HFFc6 (cell line): ENCODE measurements at places on chromosomes 6 and 20.
A peak's percentile ranks its signal among the peaks of the same experiment; 100 is the strongest.

DNA sequence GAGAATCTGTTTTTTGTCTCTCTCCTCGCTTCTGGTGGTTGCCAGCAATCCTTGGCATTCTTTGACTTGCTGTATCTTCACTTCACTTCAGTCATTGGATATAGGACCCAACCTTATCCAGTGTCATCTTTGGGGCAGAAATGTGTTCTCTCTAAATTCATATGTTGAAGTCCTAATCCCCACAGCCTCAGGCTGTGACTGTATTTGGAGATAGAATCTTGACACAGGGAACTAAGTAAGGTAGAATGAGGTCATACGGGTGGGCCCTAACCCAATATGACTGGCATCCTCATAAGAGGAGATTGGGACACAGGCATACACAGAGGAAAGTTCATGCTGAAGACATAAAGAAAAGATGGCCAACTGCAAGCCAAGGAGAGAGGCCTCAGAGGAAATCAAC lies 51.9 kb upstream of the TPD52L1 start:
- no peak for DNase-seq

GRCh38 chr6:24718449-24719124 lies 367 bp downstream of the C6orf62 start:
- DNase-seq = no peak

GRCh38 chr6:81693266-81693665 lies 59.2 kb downstream of the TENT5A start:
- no peak for DNase-seq

DNA sequence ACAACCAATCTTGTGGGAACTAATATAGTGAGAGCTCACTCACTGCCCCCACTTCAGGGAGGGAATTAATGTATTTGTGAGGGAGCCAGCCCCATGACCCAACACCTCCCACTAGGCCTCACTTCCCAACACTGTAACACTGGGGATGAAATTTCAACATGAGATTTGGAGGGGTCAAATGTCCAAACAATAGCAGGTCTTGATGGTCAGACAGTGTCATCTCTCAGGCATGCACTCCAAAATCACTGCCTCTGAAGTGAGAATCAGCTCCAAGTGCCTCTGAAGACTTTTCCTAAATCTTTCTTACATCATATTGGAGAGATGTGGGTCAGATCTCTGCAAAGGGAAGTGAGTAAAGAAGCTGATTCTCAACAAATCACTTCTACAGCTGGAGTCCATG lies 13.8 kb upstream of the SAYSD1 start:
- DNase-seq = no peak

- DNase-seq = peak; percentile 84
Measured at GRCh38 chr6:131159578-131159977, 24.3 kb downstream of the AKAP7 start.

DNA sequence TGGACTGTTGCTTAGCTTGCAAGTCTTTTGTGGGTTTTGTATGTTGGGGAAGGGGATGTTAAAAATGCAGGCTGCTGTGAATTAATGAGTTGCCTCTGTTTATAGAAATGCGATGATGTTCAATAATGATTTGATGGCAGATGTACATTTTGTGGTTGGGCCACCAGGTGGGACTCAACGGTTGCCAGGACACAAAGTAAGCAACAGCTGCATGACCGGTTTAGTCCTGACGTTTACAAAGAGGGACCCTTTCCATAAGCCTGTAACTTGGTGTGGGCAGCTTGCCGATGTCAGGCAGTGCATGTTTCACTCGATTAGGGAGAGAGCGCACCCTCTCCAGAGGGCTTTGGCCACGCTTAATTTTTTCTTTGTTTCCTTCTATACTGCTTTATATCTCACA lies 1.3 kb downstream of the BTBD3 start:
- no peak for DNase-seq

- DNase-seq = peak; percentile 59
Measured at GRCh38 chr20:8095648-8096572, 36.2 kb upstream of the PLCB1 start.

GRCh38 chr6:119966484-119966883 lies 616.9 kb upstream of the MAN1A1 start:
- no peak for DNase-seq

DNA sequence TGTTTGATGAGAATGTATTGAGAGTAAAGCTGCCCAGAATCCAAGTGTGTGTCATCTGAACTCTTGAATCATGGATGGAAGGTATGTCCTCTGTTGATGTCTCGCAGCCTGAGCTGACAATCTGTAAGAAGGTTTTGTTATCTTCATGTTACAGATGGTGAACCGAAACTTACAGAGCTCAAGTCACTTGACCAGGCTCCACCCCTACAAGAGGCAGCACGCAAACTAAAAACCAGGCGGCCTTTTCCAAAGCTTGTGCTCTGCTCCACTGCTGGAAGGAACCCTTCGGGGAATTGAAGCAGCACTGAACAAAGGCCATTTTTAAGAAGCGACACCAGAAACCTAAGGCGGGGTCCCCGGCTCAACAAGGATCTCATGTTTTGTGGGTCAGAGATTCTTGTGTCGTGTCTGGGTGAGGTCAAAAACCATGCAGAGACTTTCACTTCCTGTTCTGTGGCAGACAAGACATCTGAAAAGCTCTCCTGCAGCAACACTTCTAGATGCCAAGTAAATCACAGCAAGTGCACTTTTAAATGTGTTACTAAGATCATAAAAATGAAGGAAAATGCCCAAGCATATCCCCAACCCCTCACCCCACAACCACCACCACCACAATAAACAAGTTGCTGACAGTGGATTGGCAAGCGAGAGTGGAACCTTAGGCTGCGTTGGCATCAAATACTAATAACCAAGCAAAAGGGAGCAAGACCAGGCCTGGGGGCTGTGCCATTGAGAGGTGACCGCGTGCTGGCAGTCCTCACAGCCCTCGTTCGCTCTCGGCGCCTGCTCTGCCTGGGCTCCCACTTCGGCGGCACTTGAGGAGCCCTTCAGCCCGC lies 27.3 kb downstream of the NQO2 start:
- no peak for DNase-seq

GRCh38 chr20:17936286-17936760 lies 32.3 kb downstream of the SNX5 start:
- no peak for DNase-seq

DNA sequence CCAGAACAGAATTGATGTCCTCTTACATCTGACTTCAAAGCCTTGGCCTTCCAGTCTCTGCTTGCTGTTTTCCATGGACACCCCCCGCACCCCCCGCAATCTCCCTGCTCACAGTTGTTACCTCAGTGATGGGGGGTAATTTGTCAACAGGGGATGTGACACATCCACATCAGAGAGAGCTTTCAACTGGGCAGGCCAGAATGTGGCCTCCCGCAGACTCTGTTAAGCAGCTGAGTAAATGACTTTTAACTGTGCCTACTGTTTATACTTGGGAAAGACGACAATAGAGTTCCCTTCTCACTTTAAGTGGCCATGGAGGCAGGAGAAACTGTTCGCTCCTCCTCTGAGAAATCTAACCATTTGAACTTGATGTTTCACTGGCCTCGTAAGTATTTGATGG lies 51.0 kb downstream of the TXNDC5 start:
- DNase-seq = no peak

- DNase-seq = no peak
Measured at GRCh38 chr6:22442826-22443225, 126.5 kb upstream of the HDGFL1 start.

- no peak for DNase-seq
Measured at GRCh38 chr6:70073637-70074036, 207.3 kb downstream of the COL19A1 start.

- DNase-seq = peak; percentile 10
Measured at GRCh38 chr6:75850026-75850833, 101.2 kb downstream of the MYO6 start.

GRCh38 chr6:139490482-139490881 lies 116.0 kb upstream of the CITED2 start:
- DNase-seq = no peak

DNA sequence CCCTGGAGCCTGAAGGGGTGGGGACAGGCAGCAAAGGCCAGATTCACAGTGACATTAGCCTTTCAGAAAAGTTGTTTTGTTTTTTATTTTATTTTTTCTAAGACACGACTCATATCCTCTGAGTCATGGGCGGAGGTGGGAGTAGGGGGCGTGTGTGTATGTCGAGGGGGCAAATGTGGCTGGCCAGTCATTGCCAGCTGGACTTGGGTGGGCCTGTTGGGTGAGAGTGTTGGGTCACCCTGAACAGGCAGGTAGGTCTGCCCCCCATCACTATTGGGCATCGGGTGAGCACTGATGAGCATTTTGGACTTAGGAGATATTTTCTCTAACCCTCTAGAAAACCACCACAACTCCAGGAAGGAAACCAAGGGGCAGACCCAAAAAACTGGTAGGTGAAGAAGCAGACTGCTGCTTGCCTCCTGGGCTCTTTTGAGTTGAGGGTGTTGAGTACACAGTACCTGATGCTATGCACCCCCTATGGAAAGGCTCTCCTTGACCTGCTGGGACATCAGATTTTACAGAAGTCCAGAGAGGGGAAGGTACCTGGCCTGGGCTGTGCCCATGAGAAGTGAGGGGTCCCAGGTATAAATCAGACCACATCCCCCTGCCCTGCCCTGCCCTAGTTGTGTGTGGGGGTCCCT lies 5.6 kb downstream of the SMIM29 start:
- no peak for DNase-seq

- DNase-seq = no peak
Measured at GRCh38 chr6:111810294-111811131, 62.7 kb downstream of the FYN start.

DNA sequence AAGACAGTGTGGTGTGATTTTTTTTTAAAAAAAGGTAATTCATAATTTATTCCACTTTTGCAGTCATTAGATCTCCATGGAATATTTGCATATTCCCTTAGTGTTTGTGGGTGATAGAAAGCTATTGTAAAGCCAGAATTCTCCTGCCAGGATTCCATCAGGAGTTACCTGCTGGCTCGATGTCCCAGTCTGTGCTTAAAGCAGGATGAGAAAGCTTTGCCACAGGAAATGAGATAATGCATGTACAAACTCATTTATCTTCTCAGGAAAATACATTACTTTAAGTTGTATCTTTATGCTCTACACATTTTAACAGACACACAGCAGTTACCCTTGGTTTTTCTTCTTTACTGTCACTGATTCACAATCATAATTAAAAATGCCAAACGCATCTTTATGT lies 553.0 kb downstream of the CD109 start:
- DNase-seq = no peak

- DNase-seq = no peak
Measured at GRCh38 chr20:11497545-11497944, 420.1 kb upstream of the BTBD3 start.

- no peak for DNase-seq
Measured at GRCh38 chr6:81105998-81106397, 646.5 kb downstream of the TENT5A start.

DNA sequence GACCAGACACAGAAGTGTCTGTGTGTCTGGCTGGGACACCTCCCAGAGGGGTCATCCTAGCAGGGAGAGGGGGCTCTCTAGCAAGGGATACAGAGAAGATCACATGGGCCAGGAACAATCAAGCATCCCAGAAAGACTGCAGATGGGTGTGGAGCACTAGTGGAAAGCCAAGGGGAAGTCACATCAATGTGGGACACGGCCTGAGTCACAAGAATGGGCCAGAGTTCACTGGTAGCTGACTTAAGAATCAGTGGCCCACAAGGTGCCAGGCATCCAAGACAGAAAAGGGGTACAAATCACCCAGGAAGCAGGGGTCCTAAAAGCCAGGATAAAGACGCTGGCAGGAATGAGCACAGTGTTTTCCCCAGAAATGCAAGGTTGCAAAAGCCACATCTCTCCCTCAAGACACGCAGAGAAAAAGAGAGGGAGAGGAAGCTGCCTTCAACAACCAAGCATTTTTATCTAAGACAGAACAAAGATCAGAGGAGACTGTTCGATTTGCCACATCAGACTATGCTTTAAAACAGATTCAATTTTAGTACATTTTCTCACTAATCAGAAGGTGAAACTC lies 113.6 kb upstream of the DST start:
- DNase-seq = no peak

DNA sequence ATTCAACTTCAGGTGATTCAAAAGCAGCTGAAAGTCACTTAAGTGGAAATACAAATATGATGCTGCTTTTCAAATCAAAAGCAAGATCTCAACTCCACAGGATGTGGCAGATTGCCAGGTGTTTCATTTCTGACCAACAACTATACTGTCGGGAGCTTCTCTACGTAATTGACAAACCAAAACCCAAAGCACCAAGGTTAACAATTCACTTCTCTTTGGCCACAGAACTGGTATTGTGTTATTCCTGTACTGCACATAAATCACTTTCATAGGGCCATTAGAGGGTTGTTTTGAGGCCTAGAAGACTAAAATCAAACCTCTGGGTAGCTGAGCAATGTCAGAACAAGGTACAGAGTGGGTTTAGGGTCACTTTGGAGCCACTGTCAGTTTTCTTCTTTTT lies 169.7 kb downstream of the HAO1 start:
- DNase-seq = no peak

- no peak for DNase-seq
Measured at GRCh38 chr6:30568245-30568644, 3.0 kb upstream of the ABCF1 start.

- peak; percentile 95 for DNase-seq
Measured at GRCh38 chr6:135722679-135723078, 128.8 kb upstream of the PDE7B start.

DNA sequence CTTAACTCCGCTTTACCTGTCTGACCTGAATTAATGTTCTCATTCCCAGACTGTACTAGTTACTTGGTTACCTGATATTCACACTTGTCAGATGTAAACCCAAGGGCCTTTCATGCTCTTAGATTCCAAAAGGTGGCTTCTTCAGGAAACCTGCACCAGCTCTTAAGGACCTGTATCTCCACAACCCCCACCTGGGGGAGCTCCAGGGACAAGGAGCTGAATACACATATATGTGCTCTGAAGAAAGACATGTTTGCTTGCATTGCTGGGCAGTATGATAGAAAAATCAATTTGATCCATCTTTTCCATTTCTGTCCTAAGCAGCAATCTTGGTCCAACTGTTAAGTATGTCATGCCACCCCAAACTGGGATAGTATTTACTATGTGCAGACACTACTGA lies 64.8 kb upstream of the POU3F2 start:
- no peak for DNase-seq

GRCh38 chr6:62891065-62891647 lies 320.1 kb upstream of the FKBP1C start:
- DNase-seq = no peak

GRCh38 chr20:39837561-39837960 lies 851.5 kb downstream of the MAFB start:
- no peak for DNase-seq

DNA sequence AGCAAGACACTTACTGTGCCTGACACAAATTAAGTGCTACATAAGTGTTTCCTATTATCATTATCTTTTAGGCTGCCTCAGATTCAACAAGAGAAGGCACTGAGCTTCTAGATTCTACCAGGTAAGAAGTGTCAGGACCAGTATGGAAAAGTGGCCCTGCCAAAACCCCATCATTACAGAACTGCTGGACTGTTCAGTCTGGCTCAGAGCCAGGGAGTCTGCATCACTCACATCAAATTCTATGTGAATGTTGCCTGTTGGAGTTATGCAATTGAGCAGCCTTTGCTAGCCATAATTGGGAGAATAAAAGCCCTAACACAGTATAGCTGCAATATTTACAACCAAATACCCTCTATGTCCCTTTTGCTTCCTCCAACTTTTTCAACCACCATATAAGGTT lies 70.9 kb downstream of the ATG5 start:
- DNase-seq = peak; percentile 20

- no peak for DNase-seq
Measured at GRCh38 chr20:57315083-57315975, 14.3 kb upstream of the SPO11 start.

- DNase-seq = no peak
Measured at GRCh38 chr6:87244380-87244779, 78.0 kb upstream of the SMIM8 start.

GRCh38 chr6:159931846-159932245 lies 37.0 kb upstream of the IGF2R start:
- DNase-seq = no peak

GRCh38 chr20:53594068-53595017 lies 704 bp upstream of the ZNF217 start:
- DNase-seq = peak; percentile 87
